ENCODE measurements at places on chromosomes 12 and 14.

DNA sequence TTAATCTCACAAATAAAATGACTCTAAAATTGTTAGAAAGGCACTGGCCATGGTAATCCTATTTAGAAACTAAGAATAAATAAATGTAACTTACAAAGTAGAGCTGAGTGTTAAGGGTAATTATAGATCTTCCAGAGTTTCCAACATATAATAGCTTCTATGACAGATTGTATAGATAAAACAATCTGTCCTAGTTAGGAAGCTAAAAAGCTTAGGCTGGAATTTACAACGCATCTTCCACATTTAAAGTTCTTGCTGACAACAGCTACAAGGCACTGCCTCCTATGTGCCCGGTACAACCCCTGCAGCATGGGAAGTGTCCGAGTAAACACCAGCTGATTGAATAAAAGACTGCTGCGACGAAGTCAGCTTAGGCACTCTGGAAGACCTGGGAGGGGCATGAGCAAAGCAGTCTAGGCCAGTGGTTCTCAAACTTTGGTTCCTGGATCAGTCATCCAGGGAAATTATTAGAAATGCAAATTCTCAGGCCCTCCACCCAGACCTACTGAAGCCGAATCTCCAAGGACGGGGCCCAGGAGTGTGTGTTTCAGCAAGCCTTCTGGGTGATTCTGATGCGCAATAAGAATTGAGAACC lies 635.6 kb upstream of the TBX3 start:
- no peak for DNase-seq

DNA sequence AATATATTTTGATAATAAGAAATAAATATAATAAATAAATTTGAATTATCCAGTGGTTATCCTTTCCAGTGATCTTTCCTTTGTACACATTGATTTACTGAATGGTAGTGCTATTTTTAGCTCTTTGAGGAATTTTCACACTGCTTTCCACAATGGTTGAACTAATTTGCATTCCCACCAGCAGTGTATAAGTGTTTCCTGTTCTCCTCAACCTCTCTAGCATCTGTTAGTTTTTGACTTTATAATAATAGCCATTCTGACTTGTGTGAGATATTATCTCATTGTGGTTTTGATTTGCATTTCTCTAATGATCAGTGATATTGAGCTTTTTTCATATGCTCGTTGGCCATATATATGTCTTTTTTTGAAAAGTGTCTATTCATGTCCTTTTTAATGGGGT lies 333.7 kb downstream of the RAD51B start:
- DNase-seq = no peak

DNA sequence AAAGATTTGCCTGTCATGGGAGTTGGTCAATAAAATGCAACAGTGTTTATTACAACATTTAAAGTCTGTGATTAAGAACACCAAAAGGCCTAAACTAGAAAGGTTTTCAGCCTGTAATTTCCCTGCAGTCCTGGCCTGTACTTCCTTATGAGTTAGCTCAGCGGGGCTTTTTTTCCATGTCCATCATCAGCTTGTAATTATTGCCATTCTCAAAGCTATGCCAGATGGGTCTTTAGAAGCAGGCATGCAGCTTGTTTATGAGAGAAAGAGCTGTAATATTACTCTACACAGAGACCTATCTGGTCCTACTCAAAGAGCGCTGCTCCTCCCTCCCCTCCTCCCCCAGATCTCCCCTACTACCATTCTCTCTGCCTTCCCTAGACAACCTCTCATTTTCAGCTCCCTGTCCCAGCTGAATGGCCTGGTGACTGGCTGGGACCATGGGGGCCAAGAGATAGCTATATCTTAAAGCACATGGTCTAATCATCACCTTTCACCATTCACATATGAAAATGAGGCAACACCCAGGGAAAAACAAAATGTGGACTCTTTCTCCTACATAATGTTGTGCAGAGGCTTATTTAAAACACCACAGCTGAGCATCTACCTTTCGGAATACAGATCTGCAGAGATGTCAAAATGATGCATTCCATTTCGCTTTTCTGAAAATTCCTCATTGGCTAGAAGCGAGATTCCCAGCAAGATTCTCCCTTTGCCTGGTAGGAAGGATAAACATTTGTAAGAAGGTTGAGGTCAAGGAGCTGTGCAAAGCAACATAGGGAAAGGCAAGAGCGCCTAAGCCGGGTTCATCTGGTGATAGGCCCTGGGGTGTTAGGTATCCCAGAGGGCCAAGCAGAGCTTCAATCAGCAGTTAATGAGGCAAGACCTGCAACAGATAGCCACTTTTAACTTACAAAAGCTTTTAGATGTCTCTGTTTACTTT lies 209.7 kb upstream of the CDKN3 start:
- no peak for DNase-seq

DNA sequence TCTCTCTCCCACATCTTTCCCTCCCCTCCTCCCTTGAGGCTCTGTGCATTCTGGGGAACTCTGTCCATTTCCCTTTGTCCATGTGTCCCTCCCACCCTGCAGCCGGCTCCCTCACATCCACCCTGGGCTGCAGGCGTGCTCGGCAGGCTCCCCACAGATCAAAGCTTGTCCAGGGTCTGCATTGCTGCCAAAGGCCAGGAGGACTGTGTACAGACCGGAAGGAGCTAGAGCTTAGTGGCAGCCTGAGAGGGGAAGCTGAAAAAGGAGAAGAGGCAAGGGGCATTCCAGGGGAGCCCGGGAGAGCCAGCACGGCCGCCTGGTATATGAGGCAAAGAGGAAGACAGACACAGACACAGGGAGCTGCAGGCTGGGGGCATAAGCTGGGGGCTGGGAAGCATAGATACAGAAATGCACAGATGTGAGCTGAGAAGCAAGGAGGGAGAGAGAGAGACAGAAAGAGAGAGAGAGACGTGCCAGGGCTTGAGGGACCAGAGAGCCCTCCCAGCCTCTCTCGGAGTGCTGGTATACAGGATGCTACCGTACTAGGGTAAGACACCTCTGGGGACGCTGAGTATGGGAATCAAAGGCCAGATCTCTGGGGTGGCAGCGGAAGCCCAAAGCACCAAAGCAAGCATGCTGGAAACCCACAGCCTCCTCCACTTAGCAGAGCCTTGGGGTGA lies 3.3 kb downstream of the CD4 start:
- DNase-seq = no peak

DNA sequence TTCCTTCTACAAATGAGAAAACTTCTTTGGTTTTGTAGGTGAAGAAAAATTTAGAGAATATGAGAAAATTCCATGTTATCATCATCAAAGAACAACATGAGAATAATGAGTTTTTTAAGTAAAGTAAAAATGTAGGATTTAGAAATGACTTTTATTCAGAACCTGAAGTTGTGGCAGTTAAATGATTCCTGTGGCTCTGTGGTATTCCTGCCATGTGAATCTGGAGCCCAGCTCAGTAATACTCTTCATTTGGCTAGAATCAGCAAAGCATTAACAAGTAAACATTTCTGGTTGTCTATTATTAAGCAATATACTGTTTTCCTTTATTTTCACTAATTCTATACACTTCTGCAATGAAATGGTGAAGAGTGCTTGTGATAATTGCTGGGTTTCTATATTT lies 95.6 kb upstream of the E2F7 start:
- no peak for DNase-seq

DNA sequence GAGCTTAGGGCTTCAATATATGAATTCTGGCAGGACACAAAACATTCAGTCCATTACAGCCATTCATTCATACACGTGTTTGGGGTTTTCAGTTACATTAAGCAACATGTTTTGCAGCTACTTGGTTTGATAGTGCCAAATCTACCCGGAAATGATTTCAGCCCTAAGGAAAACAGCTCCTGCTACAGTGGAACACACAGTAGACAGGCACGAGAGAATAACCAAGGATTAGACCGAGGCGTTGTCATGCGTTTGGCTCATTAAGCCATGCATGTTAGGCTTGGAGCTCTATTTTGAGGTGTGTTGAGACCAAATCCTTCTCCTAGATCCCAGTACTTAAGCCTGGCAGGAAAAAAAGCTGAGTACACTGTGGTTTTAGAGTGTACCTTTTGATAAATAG lies 177.4 kb downstream of the PRKCH start:
- no peak for DNase-seq

- no peak for DNase-seq
Measured at GRCh38 chr12:101694986-101695385, 2.5 kb upstream of the CHPT1 start.

- DNase-seq = no peak
Measured at GRCh38 chr14:94685681-94686485, 73.7 kb downstream of the SERPINA3 start.

GRCh38 chr12:99810718-99811593 lies 163.4 kb downstream of the GARIN6 start:
- no peak for DNase-seq

DNA sequence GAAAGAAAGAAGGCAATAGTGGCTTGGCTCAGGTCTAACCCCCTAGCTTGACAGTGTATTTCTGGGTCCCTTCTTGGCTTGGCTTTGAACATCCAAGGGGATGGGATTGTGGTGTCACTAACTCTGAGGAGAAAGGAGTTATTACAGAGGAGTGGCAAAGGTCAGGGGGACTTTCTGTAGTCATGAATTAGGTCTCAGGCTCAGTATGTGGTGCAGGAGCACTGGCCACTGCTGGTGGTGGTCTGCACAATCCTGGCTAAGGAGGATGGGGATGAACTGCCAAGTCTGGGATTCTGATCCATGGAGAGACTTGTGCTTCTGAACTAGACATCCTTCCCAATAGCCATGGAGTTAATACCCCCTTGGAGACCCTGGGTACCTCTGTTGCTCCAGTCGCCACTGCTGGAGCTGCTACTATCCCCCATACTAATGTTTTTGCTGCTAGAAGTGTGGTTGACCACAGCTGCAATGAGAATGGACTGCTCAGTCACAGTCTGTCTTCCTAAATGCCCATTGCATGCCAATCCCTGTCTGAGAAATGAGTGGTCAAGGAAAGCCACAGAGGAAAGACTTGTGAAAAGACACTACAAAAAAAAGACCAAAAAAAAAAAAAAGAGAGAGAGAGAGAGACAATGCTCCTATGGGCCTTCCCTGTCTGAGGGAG lies 32.5 kb downstream of the KRT76 start:
- no peak for DNase-seq

- no peak for DNase-seq
Measured at GRCh38 chr14:99755068-99755405, 38.2 kb upstream of the EML1 start.

- DNase-seq = no peak
Measured at GRCh38 chr14:77190977-77191376, 9.4 kb downstream of the TMEM63C start.

- DNase-seq = peak; percentile 2
Measured at GRCh38 chr12:131592972-131593371, 117.9 kb upstream of the SFSWAP start.

GRCh38 chr14:99715266-99716000 lies 31.3 kb downstream of the CYP46A1 start:
- no peak for DNase-seq

- DNase-seq = no peak
Measured at GRCh38 chr12:1013618-1014489, 22.8 kb downstream of the ERC1 start.

- no peak for DNase-seq
Measured at GRCh38 chr14:53967606-53968005, 11.0 kb upstream of the BMP4 start.

GRCh38 chr12:111409780-111410430 lies 4.2 kb downstream of the SH2B3 start:
- no peak for DNase-seq

GRCh38 chr12:65411171-65411570 lies 132.7 kb downstream of the MSRB3 start:
- DNase-seq = no peak

GRCh38 chr12:10720974-10721650 lies 2.0 kb downstream of the YBX3 start:
- no peak for DNase-seq

DNA sequence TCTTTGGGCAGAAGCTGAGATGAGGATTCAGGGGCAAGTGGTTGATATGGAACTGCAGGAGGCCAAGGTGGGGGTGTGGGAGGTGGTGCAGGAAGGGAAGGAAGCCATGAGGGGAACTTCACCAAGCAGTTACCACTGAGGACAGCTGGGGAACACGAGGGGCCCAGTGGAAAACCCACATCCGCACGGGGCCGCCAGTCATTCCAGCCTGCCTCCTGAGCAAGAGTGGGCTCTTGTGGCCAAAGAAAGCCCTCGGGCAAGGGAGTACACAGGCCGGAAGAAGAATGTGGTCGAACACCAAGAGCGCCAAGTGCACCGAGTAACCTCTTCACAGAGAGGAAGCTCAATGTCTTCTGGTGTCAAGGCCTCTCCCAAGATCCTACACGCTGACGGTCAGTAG lies 252.2 kb upstream of the FOXN3 start:
- peak; percentile 7 for DNase-seq

DNA sequence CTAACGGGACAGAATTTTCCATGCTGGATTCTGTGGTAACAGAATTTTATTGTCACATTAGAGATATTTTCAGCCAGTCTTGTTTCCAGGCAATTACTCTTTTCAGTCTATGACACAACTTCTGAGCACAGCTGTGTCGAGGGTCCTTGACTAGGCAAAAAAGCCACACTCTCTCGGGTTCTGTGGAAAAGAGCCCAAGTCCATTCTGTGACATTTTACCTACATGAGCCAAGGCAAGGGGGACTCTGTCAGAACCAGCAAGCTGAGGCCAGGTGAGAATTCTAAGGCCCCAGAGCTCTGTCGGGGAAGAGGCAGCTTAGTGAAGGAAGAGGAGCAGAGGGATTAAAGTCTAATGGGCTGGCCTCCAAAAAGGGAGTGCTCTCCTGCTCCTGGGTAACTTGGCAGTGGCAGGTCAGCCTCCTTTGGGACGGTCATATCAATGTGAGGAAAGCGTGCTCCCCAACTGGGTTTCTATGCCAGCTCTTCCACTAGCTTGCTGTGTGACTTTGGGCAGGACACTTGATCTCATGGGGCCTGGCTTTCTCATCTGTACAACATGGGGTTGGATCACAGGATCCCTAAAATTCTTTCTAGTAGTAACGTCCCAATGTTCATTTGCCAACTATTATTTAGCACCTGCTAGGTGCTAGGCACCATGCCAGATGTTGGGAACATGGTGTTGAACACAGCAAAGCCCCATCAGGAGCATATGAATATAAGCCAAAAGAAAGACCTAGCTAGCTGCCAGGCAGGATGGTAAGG lies 16.0 kb upstream of the RIC8B start:
- no peak for DNase-seq

DNA sequence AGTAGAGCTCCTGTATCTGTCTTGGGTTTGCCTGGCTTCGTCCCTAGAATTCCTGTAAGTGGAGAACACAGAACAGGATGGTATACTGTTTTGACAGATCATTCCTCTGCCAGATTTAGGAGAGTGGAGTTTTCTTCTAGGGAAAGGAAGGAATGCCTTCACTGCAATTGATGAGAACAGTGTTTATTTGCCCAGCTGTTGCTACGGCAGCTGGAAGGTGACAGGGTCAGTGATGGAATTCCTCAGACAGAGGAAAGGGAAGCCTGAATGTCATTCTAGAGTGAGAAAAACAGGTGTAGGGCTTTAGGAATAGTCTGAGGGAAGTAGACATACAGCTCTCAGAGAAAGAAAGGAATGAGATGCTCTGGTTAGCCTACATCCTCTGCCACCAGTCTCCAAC lies 11.7 kb downstream of the CSRNP2 start:
- no peak for DNase-seq

DNA sequence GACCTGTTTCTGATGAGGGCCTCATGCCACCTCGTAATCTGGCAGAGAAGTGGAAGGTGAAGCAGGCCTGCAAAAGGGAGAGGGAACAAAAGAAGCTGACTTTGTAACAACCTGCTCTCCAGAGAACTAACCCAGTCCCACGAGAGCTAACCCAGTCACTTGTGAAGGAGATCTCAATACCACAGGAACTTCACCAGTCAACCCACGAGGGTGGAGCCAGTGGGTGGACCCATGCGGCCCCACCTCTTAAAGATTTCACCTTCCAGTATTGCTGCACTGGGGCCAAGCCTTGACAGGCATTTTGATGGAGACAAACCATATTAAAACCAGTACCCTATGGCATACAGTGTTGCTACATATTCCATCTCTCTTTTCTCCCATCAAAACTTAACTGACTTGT lies 55.1 kb downstream of the SERPINA10 start:
- no peak for DNase-seq

Data from stimulated activated CD4-positive, alpha-beta T cell treated with anti-CD3 and anti-CD28 coated beads, Interleukin-12 subunit alpha, Interleukin-12 subunit beta, amount 100 ng/mL, for 24 hours (primary cell).